Activated CD4-positive, alpha-beta T cell treated with anti-CD3 and anti-CD28 coated beads for 36 hours (primary cell): ENCODE measurements at places on chromosomes 5 and 9. TPM values are rescaled to one million over a fixed set of nuclear protein-coding genes. Genes with fewer than 3 reads are reported as not detected.
A peak's percentile ranks its signal among the peaks of the same experiment; 100 is the strongest.

Gene MLANA
- not detected for total RNA-seq

Gene DMRT3
- total RNA-seq: not detected

Gene SPINK13
- total RNA-seq: not detected

Gene TTLL11
- 1.3 TPM for total RNA-seq

Gene GABRA1
- not detected for total RNA-seq

Gene CDH9
- not detected for total RNA-seq

DNA sequence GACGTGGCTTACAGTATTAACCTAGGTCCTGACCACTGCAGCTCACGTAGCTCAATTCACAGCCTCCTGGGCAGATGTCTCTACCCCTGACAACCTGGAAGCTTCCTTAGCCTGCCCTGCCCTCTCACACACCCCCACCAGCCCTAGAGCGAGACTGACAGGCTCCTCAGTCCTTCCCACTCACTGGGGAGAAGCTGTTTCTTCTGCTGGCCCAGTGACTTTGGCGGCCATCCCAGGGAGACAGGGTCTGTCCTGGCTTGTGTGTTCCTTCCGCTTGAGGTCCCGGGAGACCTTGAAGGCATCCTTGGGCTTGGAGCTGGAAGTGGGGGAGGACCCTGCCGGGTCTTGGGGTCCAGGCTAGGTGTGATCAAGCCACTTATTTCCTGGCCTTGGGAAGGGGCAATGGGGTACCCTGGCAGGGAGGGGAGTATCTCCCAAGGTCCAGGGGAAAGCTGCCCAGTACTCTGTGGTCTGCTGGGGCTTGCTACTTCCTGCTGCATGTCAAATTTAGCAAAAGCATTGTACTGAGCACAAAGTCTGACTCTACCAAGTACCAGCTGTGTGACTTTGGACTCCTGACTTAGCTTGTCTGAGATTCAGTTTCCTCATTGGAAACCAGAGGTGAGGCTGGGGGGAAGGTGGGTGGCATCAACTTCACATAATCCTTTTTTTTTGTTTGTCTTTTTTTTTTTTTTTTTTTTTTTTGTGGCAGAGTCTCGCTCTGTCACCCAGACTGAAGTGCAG is 1.9 kb downstream of the MIGA2 start:
- DNase-seq: no peak
- H3K4me3 ChIP-seq: peak overlapping the region; percentile 98
- H3K27me3 ChIP-seq: no peaks in the 10 kb centered on the region
- no peak overlapping the region for H3K27ac ChIP-seq
- H3K36me3 ChIP-seq: peaks cover 4% of the 10 kb centered on the region
- peaks cover 27% of the 10 kb centered on the region for H3K4me1 ChIP-seq

- H3K27me3 ChIP-seq: no peaks in the 10 kb centered on the region
- H3K27ac ChIP-seq: no peak overlapping the region
- no peak for DNase-seq
- no peak overlapping the region for H3K4me3 ChIP-seq
These were observed 74.7 kb downstream of the THBS4 start for GRCh38 chr5:80109646-80110478.

DNA sequence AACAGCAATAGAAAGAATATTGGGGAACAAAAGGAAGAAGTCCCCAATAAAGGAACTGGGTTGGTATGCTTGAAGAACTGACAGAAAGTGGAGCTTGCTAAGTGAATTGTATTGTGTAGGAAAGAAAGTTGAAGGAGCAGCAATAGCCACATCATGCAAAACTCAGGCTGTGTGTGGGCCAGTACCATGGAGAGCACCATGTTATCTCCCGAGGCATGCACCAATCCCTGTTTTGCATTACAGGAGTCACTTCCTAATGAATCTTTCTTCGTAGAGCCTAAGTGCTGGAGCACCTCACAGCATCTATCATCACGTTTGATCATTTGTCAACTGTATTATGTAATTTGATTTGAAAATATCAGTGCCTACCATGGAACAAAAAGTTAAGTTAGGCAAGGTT is 137.7 kb upstream of the NMUR2 start:
- no peak overlapping the region for H3K4me3 ChIP-seq
- H3K27ac ChIP-seq: no peak overlapping the region
- DNase-seq: no peak

GRCh38 chr9:104915753-104916152 is 12.2 kb downstream of the ABCA1 start:
- H3K4me3 ChIP-seq: no peak overlapping the region
- no peaks in the 10 kb centered on the region for H3K27me3 ChIP-seq
- peaks cover 6% of the 10 kb centered on the region for H3K4me1 ChIP-seq
- H3K27ac ChIP-seq: no peak overlapping the region
- no peak for DNase-seq

GRCh38 chr5:156128026-156128425 is 198.9 kb upstream of the SGCD start:
- H3K4me1 ChIP-seq: no peaks in the 10 kb centered on the region
- H3K4me3 ChIP-seq: no peak overlapping the region
- no peaks in the 10 kb centered on the region for H3K27me3 ChIP-seq
- H3K36me3 ChIP-seq: no peaks in the 10 kb centered on the region
- H3K27ac ChIP-seq: no peak overlapping the region

- no peaks in the 10 kb centered on the region for H3K27me3 ChIP-seq
- H3K4me3 ChIP-seq: no peak overlapping the region
- H3K27ac ChIP-seq: no peak overlapping the region
- H3K36me3 ChIP-seq: no peaks in the 10 kb centered on the region
- no peak for DNase-seq
- H3K4me1 ChIP-seq: no peaks in the 10 kb centered on the region
These were observed 261.2 kb upstream of the PTPRD start for GRCh38 chr9:10873999-10874398.

GRCh38 chr5:175842951-175843793 is 28.2 kb upstream of the CPLX2 start:
- H3K4me3 ChIP-seq: no peak overlapping the region
- no peak for DNase-seq
- H3K36me3 ChIP-seq: no peaks in the 10 kb centered on the region
- no peaks in the 10 kb centered on the region for H3K27me3 ChIP-seq
- H3K4me1 ChIP-seq: no peaks in the 10 kb centered on the region

- no peaks in the 10 kb centered on the region for H3K27me3 ChIP-seq
- H3K4me3 ChIP-seq: no peak overlapping the region
- no peaks in the 10 kb centered on the region for H3K4me1 ChIP-seq
- H3K27ac ChIP-seq: no peak overlapping the region
These were observed 71.0 kb downstream of the INVS start for GRCh38 chr9:100170085-100170484.

- no peak overlapping the region for H3K4me3 ChIP-seq
- no peak for DNase-seq
- H3K27me3 ChIP-seq: no peaks in the 10 kb centered on the region
- H3K4me1 ChIP-seq: no peaks in the 10 kb centered on the region
These were observed 546.9 kb upstream of the C9orf72 start for GRCh38 chr9:28120184-28120583.

GRCh38 chr9:95065224-95065623 is 252.3 kb downstream of the FANCC start:
- no peaks in the 10 kb centered on the region for H3K27me3 ChIP-seq
- H3K4me1 ChIP-seq: no peaks in the 10 kb centered on the region
- no peak for DNase-seq
- H3K4me3 ChIP-seq: no peak overlapping the region
- no peak overlapping the region for H3K27ac ChIP-seq
- peaks cover 2% of the 10 kb centered on the region for H3K36me3 ChIP-seq

- H3K4me1 ChIP-seq: no peaks in the 10 kb centered on the region
- H3K4me3 ChIP-seq: no peak overlapping the region
- no peaks in the 10 kb centered on the region for H3K36me3 ChIP-seq
- no peak for DNase-seq
These were observed 256.7 kb downstream of the ARRDC3 start for GRCh38 chr5:91126448-91126847.

GRCh38 chr5:133825631-133826289 is 142.7 kb downstream of the C5orf15 start:
- peaks cover 4% of the 10 kb centered on the region for H3K27me3 ChIP-seq
- H3K4me1 ChIP-seq: peaks cover 24% of the 10 kb centered on the region
- H3K4me3 ChIP-seq: no peak overlapping the region
- H3K36me3 ChIP-seq: no peaks in the 10 kb centered on the region

DNA sequence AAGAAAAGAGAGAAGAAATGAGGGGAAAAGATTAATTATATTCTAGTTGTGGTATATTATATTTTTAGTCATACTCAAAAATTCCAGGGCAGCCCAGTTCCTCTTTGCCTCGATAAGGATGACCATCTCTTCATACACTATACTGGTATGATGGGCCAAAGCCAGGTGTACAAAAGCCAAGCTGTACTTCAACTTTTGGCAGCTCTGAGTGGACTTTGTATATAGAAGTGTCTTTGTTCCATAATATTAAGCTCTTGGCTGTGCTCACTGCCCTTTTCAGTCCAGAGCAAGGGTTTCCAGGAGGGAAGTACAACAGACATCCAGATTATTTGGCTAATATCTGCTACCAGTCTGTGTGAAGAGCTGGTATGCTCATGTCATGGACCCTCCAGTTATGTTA is 934.3 kb upstream of the CDH10 start:
- no peak overlapping the region for H3K27ac ChIP-seq
- H3K4me3 ChIP-seq: no peak overlapping the region
- no peaks in the 10 kb centered on the region for H3K36me3 ChIP-seq
- no peak for DNase-seq
- H3K27me3 ChIP-seq: no peaks in the 10 kb centered on the region

- no peak for DNase-seq
- no peak overlapping the region for H3K27ac ChIP-seq
- H3K4me3 ChIP-seq: no peak overlapping the region
- H3K36me3 ChIP-seq: no peaks in the 10 kb centered on the region
- H3K4me1 ChIP-seq: peaks cover 35% of the 10 kb centered on the region
- H3K27me3 ChIP-seq: no peaks in the 10 kb centered on the region
These were observed 86.9 kb downstream of the MVB12B start for GRCh38 chr9:126413391-126414068.

- no peak for DNase-seq
- no peak overlapping the region for H3K27ac ChIP-seq
These were observed 41.4 kb downstream of the SIL1 start for GRCh38 chr5:139156814-139157213.

DNA sequence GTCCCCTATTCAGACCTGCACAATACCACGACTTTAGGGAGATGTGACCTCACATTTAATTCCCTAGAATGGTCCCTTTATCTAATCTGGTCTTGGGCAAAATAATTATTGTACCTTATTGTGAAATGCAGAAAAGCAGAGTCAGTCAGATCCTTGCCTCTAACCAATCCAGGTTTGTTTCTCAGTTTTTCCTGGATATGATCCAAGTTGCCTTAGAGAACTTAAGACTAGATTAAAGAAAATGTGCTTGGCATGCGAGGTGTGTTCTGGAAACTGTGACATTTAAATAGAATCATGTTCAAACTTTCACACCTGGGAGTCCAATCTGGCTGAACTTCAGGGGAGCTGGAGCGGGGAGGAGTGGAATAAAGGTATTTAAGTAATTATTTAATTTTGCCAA is 696.2 kb downstream of the DNAH5 start:
- no peaks in the 10 kb centered on the region for H3K4me1 ChIP-seq
- H3K36me3 ChIP-seq: no peaks in the 10 kb centered on the region
- H3K27ac ChIP-seq: no peak overlapping the region
- no peaks in the 10 kb centered on the region for H3K27me3 ChIP-seq
- no peak for DNase-seq

GRCh38 chr5:38167562-38167996 is 90.8 kb upstream of the EGFLAM start:
- H3K4me3 ChIP-seq: no peak overlapping the region
- no peak overlapping the region for H3K27ac ChIP-seq
- no peaks in the 10 kb centered on the region for H3K36me3 ChIP-seq
- DNase-seq: no peak
- no peaks in the 10 kb centered on the region for H3K4me1 ChIP-seq

DNA sequence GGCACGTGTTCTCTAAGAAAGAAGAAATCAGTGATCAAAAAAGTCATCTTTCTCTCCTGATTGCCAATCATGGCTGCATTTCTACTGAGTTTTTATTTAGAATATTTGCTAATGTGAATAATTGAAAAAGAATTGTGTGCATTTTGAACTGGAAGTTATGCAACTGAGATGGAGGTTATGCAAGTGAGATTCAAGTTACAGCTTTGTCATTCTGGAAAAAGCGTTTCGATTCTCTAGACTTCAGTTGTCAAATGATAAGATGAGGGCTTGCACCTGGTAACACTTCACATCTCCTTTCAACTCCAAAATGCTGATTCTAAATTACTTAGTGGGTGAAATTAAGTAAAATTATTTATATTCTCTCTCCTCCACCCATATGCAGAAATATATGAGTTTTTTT is 36.4 kb downstream of the C6 start:
- H3K4me1 ChIP-seq: no peaks in the 10 kb centered on the region
- DNase-seq: no peak
- H3K4me3 ChIP-seq: no peak overlapping the region
- H3K27me3 ChIP-seq: no peaks in the 10 kb centered on the region
- no peaks in the 10 kb centered on the region for H3K36me3 ChIP-seq
